Activated naive CD4-positive, alpha-beta T cell treated with anti-CD3 and anti-CD28 coated beads for 36 hours (primary cell): ENCODE measurements at places on chromosomes 5 and 9. TPM values are rescaled to one million over a fixed set of nuclear protein-coding genes. Genes with fewer than 3 reads are reported as not detected.

DNA sequence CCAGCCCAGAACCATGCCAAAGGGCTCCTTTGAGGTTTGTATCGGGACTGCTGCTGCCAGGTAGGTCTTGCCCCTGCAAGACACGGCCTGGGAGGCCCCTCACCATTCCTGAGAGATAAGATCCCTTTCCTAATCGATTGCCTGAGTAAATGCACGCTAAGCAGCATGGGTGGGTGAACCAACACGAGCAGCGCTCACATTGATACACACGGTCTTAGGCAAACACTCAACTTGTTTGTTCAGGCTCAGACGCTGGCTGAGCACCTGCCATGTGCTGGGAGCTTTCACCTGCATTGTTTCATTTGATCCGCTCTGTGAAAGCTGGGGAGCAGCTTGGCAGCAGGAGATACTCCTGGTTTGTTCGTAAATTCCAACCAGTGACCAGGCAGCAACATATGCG lies 76.9 kb upstream of the NEURL1B start:
- DNase-seq, result no peak

DNA sequence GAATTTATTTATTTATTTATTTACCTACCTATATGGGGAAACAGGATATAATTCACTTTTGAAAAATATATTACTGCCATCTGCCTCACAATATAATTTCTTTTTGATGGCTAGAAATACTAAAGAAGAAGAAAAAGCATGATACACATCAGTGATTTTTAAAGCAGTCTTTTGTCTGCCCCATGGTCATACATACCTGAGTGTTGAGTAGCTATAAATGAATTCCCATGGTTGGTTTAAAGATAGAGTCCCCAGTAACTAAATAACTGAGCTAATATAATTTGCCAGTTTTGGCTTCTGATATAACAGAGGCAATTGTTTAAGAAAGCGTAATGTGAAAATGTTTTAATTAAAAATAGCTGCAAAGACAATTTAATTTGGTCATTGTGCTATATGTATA lies 447.8 kb downstream of the PDE4D start:
- no peak for DNase-seq

DNA sequence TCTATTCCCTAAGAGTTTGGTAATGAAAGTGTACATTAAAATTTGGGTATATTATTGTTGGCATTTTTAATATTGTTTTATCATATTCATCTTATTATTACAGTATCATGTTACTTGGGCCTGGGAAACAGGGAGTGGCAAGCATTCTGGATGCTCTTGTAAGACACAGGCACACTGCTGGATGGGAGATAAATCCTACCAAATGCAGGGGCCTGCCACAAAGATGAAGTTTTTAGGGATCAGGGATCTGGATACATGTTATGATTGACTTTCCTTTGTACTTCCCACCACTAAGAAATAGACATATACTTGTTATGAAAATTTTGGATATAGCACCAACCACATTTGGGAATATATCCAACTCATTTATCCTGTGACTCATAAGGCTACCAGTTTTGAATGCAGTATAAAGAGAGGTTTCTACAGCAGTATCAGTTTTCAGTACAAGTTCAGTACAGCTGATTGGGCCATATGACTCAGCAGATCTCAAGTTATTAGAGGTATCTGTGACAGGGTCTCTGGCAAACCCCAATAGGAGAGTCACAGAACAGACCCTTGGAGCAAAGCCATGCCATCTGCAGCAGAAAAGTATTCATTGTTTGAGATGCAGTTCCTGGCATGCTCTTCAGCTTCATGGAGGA lies 360.1 kb downstream of the DMAC1 start:
- no peak for DNase-seq

The TMEM232 gene
- total RNA-seq, result 0.31 TPM
